ENCODE measurements at places on chromosomes 1 and 21. TPM values are rescaled to one million over a fixed set of nuclear protein-coding genes. Genes with fewer than 3 reads are reported as not detected.
A peak's percentile ranks its signal among the peaks of the same experiment; 100 is the strongest.

DNA sequence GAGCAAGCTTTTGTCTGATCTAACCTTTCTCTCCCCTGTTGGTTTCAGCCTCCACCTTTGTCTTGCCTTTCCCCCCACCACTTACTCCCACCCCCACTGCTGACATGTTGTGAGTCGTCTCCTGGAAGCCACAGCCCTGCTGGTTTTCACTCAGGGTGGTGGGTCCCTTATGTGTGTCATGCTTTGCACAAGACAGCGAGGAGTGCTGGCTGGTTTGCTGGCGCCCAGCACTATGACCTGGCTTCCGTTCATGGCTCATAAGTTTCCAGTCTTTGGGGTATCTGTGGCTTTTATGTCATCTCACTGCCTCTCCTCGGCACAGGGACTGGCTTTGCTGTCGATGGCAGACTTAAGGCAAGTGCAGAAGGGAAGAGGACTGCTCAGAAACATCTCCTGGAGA lies 177.7 kb downstream of the KIF26B start:
- no peaks in the 10 kb centered on the region for H3K27me3 ChIP-seq
- DNase-seq = peak; percentile 31
- no peaks in the 10 kb centered on the region for H3K36me3 ChIP-seq
- no peaks in the 10 kb centered on the region for H3K4me1 ChIP-seq
- H3K4me3 ChIP-seq = no peak overlapping the region

- peak overlapping the region; percentile 17 for H3K27ac ChIP-seq
- H3K4me1 ChIP-seq = peaks cover 42% of the 10 kb centered on the region
- peaks cover 60% of the 10 kb centered on the region for H3K36me3 ChIP-seq
- peak; percentile 60 for DNase-seq
- no peak overlapping the region for H3K4me3 ChIP-seq
These were observed 38.7 kb upstream of the IPO9 start for GRCh38 chr1:201790261-201790660.

GRCh38 chr1:94349853-94350252 lies 68.3 kb upstream of the ABCD3 start:
- no peaks in the 10 kb centered on the region for H3K36me3 ChIP-seq
- H3K27ac ChIP-seq = no peak overlapping the region
- H3K4me3 ChIP-seq = no peak overlapping the region
- DNase-seq = no peak
- no peaks in the 10 kb centered on the region for H3K4me1 ChIP-seq
- H3K27me3 ChIP-seq = peaks cover 7% of the 10 kb centered on the region

- no peaks in the 10 kb centered on the region for H3K4me1 ChIP-seq
- DNase-seq = no peak
- no peak overlapping the region for H3K27ac ChIP-seq
- no peaks in the 10 kb centered on the region for H3K36me3 ChIP-seq
These were observed 46.9 kb downstream of the KIF21B start for GRCh38 chr1:200976634-200977033.

DNA sequence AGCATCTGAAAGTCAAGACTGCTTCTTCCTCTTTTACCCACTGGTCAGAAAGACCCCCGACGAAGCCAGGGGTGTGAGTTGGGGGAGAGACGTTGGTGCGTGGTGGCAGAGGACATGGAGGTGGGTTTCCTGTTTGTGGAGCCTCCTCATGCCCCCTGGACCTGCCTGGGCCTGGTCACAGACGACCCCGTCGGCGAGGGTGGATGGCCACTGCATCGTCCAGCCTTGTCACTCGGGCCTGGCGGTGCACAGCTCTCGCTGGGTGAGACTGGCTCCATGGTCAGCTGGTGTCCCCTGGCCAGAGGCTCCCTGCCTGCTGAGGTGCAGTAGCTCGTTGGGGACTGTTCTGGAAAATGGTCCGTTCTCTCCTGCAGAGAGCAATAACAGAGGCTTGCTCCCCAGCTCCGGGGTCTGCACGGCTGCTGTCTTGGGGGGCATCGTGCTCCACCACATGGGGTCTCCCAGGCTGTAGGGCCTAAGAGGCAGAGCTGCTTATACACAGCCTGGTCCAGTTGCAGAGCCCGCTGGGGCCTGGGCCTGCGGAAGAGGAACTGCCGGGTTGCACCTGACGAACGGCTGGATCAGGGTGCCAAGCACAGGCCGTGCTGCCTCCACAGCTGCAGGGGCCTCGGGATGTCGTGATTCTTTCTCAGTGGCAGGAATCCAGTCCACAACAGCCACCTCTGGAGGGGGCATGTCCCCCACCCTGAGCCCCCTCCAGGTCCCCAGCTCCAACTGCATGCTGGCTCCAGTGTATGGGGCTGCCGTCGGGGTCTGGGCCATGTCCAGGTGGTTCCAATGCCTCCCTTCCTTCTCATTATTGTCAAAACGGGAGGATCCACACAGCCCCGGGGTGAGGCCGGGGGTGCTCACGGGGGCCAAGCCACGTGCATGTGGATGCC lies 18.0 kb upstream of the ACTRT2 start:
- H3K4me1 ChIP-seq = no peaks in the 10 kb centered on the region
- H3K4me3 ChIP-seq = no peak overlapping the region
- H3K27ac ChIP-seq = no peak overlapping the region

DNA sequence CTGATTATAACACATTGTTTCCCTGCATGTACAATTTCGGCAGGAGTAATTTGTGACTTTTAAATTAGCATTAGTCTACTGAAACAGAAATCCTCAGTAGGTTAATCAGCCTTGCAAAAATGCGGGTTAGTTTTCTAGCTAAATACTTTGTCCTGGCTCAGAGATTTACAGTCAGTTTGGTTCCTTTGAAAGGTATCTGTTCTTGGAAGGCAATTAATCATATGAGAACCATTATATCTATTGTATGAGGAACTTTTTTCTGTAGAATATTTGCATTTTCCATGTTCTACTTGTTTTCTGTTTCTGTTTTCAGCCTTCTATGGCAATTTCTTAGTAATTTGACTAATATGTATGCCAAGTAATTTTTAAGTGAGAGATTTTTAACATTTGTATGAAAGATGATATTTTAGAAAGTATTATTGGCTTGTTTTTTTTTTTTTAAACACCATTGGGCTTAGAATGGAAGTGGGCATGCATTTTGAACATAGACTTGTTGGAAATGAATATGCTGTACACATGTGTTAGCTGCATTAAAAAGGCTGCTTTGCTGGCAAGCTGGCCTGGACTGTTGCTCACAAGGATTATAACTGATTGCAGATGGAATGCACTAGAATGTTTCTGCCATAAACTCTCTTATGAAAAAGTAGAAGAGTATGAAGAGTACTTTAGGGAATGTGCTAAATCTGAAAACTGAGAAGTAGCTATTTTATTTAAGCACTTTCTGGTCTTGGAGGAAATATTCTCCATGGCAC lies 26.2 kb downstream of the KIF1B start:
- H3K36me3 ChIP-seq = no peaks in the 10 kb centered on the region
- no peaks in the 10 kb centered on the region for H3K27me3 ChIP-seq
- H3K4me3 ChIP-seq = no peak overlapping the region
- no peaks in the 10 kb centered on the region for H3K4me1 ChIP-seq
- peak; percentile 43 for DNase-seq

Gene RNU1-1
- under 0.01 TPM for total RNA-seq

Gene C1orf141
- not detected for total RNA-seq

Gene PLA2G2C
- not detected for total RNA-seq

Gene SH2D1B
- total RNA-seq = not detected

All from fibroblast of lung (primary cell).